HFFc6 (cell line): ENCODE measurements at places on chromosomes 11 and 22. TPM values are rescaled to one million over a fixed set of nuclear protein-coding genes. Genes with fewer than 3 reads are reported as not detected.

GRCh38 chr11:99135508-99135907 is 114.8 kb downstream of the CNTN5 start:
- H3K36me3 ChIP-seq: no peaks in the 10 kb centered on the region
- DNase-seq: no peak
- H3K27ac ChIP-seq: no peak overlapping the region
- H3K4me1 ChIP-seq: no peaks in the 10 kb centered on the region
- H3K4me3 ChIP-seq: no peak overlapping the region

- peak overlapping the region; percentile 90 for H3K4me3 ChIP-seq
- peak overlapping the region; percentile 70 for H3K27ac ChIP-seq
- peak; percentile 8 for DNase-seq
- H3K36me3 ChIP-seq: no peaks in the 10 kb centered on the region
These were observed 320 bp downstream of the CLTCL1 start for GRCh38 chr22:19291218-19291579.

DNA sequence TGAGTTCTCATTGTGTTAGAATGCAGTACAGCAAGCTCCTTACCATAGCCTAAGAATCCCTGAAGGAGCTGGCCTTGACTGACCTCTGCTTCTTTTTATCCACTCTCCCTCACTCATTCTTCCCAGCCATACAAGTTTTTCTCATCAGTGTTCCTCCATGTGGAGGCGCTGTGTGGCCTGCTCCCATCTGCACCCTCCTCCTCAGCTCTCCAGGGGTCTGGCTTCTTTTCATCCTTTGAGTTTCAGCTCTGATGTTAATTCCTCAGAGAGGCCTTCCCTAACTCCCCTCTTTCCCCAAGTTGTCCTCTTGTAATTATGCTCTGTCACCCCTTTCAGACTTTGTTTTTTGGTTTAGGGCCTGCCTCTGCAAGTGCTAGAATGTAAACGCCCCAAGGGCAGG is 144.8 kb downstream of the WNT7B start:
- no peak for DNase-seq
- H3K4me3 ChIP-seq: peak overlapping the region; percentile 59; the same call in 1 of the 2 replicates

DNA sequence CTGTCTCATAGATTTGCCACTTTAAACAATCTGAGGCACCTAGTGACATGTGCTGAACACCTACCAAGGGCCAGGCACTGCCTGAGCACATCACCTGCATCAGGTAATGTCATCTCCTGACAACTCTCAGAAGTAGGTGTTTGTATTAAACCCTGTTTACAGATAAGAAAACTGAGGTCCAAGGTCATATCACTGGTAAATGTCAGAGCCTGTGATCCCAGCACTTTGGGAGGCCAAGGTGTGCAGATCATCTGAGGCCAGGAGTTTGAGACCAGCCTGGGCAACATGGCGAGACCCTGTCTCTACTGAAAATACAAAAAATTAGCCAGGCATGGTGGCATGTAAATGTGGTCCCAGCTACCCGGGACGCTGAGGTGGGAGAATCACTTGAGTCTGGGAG is 39.1 kb upstream of the ACCSL start:
- H3K4me3 ChIP-seq: no peak overlapping the region
- DNase-seq: no peak
- H3K4me1 ChIP-seq: peaks cover 39% of the 10 kb centered on the region
- peaks cover 2% of the 10 kb centered on the region; the same call in 1 of the 2 replicates for H3K27me3 ChIP-seq

GRCh38 chr11:45870706-45871105 is 14.7 kb upstream of the MAPK8IP1 start:
- peaks cover 14% of the 10 kb centered on the region for H3K36me3 ChIP-seq
- H3K4me1 ChIP-seq: peaks cover 13% of the 10 kb centered on the region
- no peak overlapping the region for H3K27ac ChIP-seq
- no peak for DNase-seq
- H3K27me3 ChIP-seq: peaks cover 1% of the 10 kb centered on the region; the same call in 1 of the 2 replicates

DNA sequence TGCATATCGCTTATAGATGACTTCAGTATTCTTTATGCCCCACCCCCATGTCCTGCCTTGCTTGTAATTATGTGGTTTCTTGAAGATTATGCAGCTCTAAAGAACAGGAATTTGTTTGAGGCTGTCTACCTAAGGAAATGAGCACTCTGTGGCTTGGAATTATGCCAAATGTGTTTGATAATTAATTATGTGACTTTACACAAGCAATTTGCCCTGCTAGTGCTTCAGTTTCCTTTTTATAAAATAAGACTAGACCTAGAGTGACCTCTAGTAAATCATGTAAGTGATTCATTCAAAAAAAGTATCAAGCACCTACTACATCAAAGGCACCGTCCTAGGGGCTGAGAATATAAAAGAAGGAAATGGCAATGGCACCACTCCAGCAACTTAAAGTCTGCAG is 491.5 kb upstream of the KIRREL3 start:
- H3K36me3 ChIP-seq: no peaks in the 10 kb centered on the region
- peaks cover 3% of the 10 kb centered on the region; the same call in 1 of the 2 replicates for H3K27me3 ChIP-seq
- H3K27ac ChIP-seq: no peak overlapping the region
- no peak for DNase-seq
- no peaks in the 10 kb centered on the region for H3K4me1 ChIP-seq

DNA sequence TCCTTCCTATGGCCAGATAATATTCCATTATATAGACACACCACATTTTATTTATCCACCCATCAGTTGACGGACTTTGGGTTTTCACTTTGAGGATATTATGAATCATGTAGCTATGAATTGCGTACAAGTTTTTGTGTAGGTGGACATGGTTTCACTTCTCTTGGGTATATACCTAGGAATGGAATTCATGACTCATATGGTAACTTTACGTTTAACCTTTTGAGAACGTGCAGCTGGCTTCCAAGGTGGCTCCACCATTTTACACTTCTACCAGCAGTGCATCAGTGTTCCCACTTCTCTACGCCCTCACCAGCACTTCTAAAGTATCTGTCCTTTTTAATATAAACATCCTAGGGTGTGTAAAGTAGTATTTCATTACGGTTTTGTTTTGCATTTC is 112.0 kb downstream of the PLEKHA7 start:
- no peak for DNase-seq
- no peak overlapping the region for H3K4me3 ChIP-seq
- no peaks in the 10 kb centered on the region for H3K4me1 ChIP-seq
- peaks cover 8% of the 10 kb centered on the region for H3K27me3 ChIP-seq
- no peaks in the 10 kb centered on the region for H3K36me3 ChIP-seq

DNA sequence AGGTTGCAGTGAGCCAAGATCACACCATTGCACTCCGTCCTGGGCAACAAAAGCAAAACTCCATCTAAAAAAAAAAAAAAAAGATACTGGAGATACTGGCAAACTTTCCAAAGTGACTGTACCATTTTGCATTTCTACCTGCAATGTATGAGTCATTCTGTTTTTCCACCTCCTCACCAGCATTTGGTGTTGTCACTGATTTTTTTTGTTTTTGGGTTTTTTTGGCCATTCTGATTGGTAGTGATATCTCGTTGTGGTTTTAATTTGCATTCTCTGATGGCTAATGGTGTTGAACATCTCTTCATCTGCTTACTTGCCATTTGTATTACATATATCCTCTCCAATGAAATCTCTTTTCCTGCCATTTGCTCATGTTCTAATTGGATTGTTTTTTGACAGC is 12.0 kb upstream of the RBX1 start:
- H3K4me3 ChIP-seq: no peak overlapping the region
- no peaks in the 10 kb centered on the region; the same call in 1 of the 2 replicates for H3K27me3 ChIP-seq
- H3K36me3 ChIP-seq: 0 out of 2 replicates have a peak, but pooled peaks cover 1% of the 10 kb centered on the region
- H3K27ac ChIP-seq: no peak overlapping the region

DNA sequence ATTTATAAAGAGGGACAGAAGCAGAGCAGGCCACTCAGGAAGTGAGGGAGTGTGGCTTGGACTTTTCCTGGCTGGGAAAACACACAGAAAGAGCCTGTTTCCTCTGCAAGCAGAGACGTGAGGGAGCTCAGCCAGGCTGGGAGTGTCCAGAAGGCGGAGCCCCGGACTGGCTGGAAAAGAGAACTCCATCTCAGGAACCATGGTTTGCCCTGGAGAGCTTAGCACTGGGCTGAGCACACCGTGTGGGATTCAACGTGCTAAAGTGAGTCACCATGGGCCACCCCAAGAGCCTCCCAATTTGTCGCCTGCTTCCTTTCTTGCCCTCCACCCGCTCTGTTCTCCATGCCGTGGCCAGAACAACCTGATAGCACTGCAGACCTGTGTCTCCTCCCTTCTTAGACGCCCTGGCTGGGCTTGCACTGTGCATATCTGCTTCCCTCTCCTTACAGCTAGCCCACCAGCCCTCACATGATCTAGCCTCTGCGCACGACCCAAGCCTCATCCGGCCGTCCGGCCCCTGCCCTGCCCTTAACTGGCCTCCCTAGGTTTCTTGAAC is 51.8 kb downstream of the GALNT18 start:
- DNase-seq: no peak
- no peak overlapping the region for H3K4me3 ChIP-seq
- H3K4me1 ChIP-seq: peaks cover 33% of the 10 kb centered on the region

- no peak overlapping the region for H3K4me3 ChIP-seq
- peaks cover 10% of the 10 kb centered on the region for H3K4me1 ChIP-seq
- no peak for DNase-seq
These were observed 2.2 kb downstream of the APOC3 start for GRCh38 chr11:116831790-116832349.

DNA sequence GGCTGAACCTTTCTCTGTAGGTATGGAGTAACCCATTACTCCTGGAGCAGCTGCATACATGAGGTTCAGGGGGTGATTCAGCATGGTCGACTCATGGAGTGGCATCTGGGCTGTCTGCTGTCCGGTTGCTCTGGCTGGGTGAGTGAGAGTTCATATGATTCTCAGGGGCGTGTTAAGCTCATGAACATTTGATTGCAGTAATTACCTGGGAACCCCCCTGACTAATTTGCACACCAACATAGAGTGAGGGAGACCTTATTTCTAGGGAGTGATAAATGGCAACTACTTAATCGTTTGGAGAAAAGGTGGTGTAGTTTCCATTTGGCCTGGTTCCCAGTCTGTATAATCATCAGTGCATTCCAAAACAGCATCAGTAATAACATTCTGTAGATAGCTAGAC is 661.9 kb downstream of the ETS1 start:
- H3K4me3 ChIP-seq: no peak overlapping the region
- DNase-seq: peak; percentile 23
- H3K27me3 ChIP-seq: no peaks in the 10 kb centered on the region
- H3K27ac ChIP-seq: no peak overlapping the region
- peaks cover 38% of the 10 kb centered on the region for H3K4me1 ChIP-seq

GRCh38 chr11:44246726-44247125 is 63.2 kb downstream of the ALX4 start:
- H3K27ac ChIP-seq: peak overlapping the region; percentile 9; the same call in 1 of the 2 replicates
- DNase-seq: peak; percentile 64
- no peak overlapping the region for H3K4me3 ChIP-seq
- peaks cover 57% of the 10 kb centered on the region for H3K4me1 ChIP-seq

GRCh38 chr11:35983981-35984380 is 40.1 kb downstream of the LDLRAD3 start:
- DNase-seq: no peak
- no peak overlapping the region for H3K4me3 ChIP-seq
- no peak overlapping the region for H3K27ac ChIP-seq
- H3K27me3 ChIP-seq: peaks cover 3% of the 10 kb centered on the region; the same call in 1 of the 2 replicates
- H3K4me1 ChIP-seq: peaks cover 6% of the 10 kb centered on the region

GRCh38 chr11:1542267-1542666 is 29.8 kb downstream of the DUSP8 start:
- peaks cover 32% of the 10 kb centered on the region for H3K27me3 ChIP-seq
- no peaks in the 10 kb centered on the region for H3K36me3 ChIP-seq
- no peak overlapping the region for H3K4me3 ChIP-seq
- no peak overlapping the region for H3K27ac ChIP-seq
- DNase-seq: no peak

DNA sequence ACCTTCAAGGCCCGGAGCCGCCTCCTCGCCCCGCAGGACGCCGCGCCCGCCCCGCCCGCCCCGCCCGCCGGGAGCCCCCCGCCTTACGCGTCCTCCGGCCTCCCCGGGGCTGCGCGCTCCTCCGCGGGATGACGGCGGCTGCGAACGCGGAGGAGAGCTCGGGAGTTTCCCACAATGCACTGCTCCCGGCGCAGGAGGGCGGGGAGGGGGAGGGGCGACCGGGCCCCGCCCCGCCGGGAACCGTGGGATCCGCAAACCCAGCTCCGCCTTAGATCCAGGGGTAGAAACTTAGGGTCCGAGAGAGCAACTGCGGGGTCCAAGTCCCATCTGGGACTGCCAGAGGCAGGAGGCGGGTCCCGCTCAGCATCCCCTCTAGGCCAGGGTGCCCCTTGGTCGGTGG is at the start of gene CEND1:
TSS of gene CEND1 (minus strand) at position 148 of the 400 bp plus-strand sequence. CDS start 1,514 bp downstream, outside the sequence.
- H3K27me3 ChIP-seq: no peaks in the 10 kb centered on the region; the same call in 1 of the 2 replicates
- H3K27ac ChIP-seq: peak within 1 kb of the TSS; percentile 59
- peaks cover 5% of the 10 kb centered on the region; the same call in 1 of the 2 replicates for H3K4me1 ChIP-seq
- peak; percentile 18 for DNase-seq
- no peaks in the 10 kb centered on the region for H3K36me3 ChIP-seq

GRCh38 chr11:57425565-57426438 is 1.1 kb downstream of the SLC43A3 start:
- peaks cover 8% of the 10 kb centered on the region for H3K27me3 ChIP-seq
- peak overlapping the region; percentile 68 for H3K27ac ChIP-seq
- no peak for DNase-seq
- peaks cover 38% of the 10 kb centered on the region for H3K4me1 ChIP-seq
- peak overlapping the region; percentile 85; the same call in 1 of the 2 replicates for H3K4me3 ChIP-seq

- no peak overlapping the region for H3K27ac ChIP-seq
- H3K4me1 ChIP-seq: peaks cover 9% of the 10 kb centered on the region
- no peak overlapping the region for H3K4me3 ChIP-seq
- DNase-seq: no peak
- peaks cover 30% of the 10 kb centered on the region for H3K27me3 ChIP-seq
These were observed 52.2 kb downstream of the FEZ1 start for GRCh38 chr11:125443767-125444311.

DNA sequence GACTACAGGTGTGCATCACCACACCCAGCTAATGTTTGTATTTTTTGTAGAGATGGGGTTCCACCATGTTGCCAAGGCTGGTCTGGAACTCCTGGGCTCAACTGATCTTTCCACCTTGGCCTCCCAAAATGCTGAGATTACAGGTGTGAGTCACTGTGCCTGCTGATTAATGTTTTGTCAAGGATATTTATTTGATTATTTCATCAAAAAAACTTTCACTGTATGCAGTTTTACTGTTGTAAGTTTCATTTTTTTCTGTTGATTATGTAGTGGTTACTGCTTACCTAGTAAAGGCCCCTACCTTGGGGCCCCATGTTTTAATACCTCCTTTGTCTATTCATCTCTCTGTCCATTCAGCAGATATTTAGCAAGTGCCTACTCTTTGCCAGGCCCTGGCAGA is 16.7 kb upstream of the FAM168A start:
- DNase-seq: no peak
- no peaks in the 10 kb centered on the region for H3K4me1 ChIP-seq
- H3K4me3 ChIP-seq: no peak overlapping the region
- peaks cover 4% of the 10 kb centered on the region; the same call in 1 of the 2 replicates for H3K36me3 ChIP-seq
- no peak overlapping the region for H3K27ac ChIP-seq
- H3K27me3 ChIP-seq: peaks cover 6% of the 10 kb centered on the region

- H3K4me1 ChIP-seq: no peaks in the 10 kb centered on the region
- H3K27me3 ChIP-seq: peaks cover 39% of the 10 kb centered on the region
- no peak overlapping the region for H3K27ac ChIP-seq
- H3K36me3 ChIP-seq: no peaks in the 10 kb centered on the region
- no peak for DNase-seq
These were observed 63.6 kb upstream of the EMID1 start for GRCh38 chr22:29142116-29142515.

Gene BATF2
- total RNA-seq: 0.26 and 0.31 TPM in 2 replicates

Gene E2F8
- 1.1 to 3.9 TPM (median 2.5 TPM) in 3 replicates for total RNA-seq

Gene FLRT1
- 0.38 TPM in 1 of 3 replicates, not detected in the others for total RNA-seq

Gene FGF3
- total RNA-seq: not detected in 3 replicates

Gene ELFN2
- total RNA-seq: 1.5 to 6.6 TPM (median 6.3 TPM) in 3 replicates

Gene SCARF2
- 68.3 to 84.1 TPM (median 68.4 TPM) in 3 replicates for total RNA-seq

Gene MYBPC3
- total RNA-seq: not detected in 2 replicates

Gene ACRV1
- not detected in 3 replicates for total RNA-seq

Gene MS4A1
- not detected in 3 replicates for total RNA-seq

Gene MOV10L1
- total RNA-seq: 0.30 to 0.54 TPM (median 0.33 TPM) in 3 replicates

Gene CCDC87
- total RNA-seq: 0.34 to 0.88 TPM (median 0.51 TPM) in 3 replicates

Gene CEND1
- total RNA-seq: 9.0 to 12.8 TPM (median 11.1 TPM) in 3 replicates
